ENCODE measurements at places on chromosomes 7 and 10.

GRCh38 chr7:94286111-94286510, 108.6 kb upstream of the COL1A2 start:
- peak; percentile 46 for DNase-seq

- peak; percentile 90 for DNase-seq
Observed at GRCh38 chr7:55086413-55087201, 67.8 kb downstream of the EGFR start.

DNA sequence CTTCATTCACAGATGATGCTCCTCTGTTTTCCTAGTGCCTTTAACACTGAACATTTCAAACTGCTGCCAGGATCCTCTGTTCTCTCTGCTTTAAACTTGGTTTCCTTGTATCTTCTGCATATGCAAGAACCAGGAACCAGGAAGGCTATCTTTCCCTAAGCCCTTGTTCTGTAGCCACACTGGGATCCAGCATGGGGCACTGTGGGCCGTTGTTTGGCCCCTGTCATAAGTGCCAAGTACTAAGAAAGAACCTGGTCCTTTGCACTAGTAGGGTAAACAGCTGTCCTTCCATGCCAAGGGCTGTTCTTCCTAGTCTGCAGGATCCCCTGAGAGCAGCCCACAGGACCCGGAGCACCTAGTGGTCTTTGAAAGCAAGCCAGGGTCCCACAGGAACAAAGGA, 49.0 kb upstream of the TRIM8 start:
- no peak for DNase-seq

- no peak for DNase-seq
Observed at GRCh38 chr7:105723572-105723971, 142.3 kb upstream of the EFCAB10 start.

DNA sequence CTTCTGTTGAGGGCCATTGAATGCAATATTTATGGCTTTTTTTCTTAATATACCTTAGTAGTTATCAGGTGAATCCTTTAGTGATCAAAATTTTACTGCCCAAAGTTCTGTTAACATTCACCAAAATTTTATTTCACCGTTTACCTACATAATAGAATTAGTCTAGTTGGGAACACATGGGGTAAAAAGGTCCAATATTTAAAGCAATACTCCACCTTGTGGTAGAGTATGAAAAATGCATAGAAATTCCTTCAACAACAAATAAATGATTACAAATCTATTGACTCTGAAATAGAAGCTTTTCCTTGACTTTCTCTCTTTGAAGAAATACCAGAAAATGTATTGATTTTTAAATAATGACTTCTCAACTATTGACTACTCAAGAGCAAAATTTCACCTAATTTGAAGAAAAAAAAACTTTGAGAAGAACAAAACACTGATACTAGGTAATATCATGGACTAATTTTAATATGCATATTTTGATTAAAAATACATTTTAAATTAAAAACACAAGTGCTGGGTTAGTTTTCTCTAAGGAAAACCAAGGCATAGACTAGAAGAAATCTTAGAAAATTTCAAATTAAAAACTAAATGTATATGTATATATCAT, 43.3 kb downstream of the POLR1F start:
- DNase-seq, result peak; percentile 69

- DNase-seq, result no peak
Observed at GRCh38 chr7:1427064-1427657, 32.1 kb downstream of the MICALL2 start.

DNA sequence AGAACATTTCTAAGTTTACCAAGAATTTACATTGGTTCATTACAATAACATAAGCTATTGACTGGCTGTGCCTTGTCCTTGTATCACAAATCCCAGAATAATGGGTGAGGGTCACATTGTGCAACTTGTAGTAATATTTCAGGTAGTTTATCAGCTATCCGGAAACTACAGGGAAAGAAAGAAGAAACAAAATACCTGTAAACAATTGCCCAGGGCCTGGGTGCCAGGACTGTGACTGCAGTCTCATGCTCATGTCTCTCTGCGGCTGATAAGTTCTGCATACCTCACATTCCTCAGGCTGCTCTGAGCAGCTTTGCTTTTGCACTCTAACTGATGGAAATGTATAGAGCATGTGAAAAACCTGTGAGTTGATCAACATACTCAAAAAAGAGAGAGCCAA, 131.8 kb upstream of the TRIM24 start:
- no peak for DNase-seq

DNA sequence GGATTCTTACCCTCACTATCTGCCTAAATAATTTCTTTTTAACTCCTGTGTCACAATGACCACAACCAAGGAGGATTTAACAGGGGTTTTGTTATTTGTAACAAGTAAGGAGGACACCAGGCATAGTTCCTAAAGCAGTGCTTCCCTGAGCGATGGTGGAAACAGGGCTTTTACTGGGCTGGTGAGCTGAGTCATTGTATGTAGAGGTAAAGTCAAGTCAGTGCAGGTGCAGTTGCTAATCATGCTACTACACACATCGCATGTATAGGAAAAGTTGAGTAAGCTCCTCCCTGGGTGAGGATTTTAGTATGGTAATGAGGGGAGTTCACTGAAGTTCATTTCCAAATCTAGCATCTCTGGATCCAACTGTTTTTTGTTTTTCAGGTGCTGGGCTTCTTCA, 22.9 kb upstream of the ABCA13 start:
- DNase-seq, result no peak

DNA sequence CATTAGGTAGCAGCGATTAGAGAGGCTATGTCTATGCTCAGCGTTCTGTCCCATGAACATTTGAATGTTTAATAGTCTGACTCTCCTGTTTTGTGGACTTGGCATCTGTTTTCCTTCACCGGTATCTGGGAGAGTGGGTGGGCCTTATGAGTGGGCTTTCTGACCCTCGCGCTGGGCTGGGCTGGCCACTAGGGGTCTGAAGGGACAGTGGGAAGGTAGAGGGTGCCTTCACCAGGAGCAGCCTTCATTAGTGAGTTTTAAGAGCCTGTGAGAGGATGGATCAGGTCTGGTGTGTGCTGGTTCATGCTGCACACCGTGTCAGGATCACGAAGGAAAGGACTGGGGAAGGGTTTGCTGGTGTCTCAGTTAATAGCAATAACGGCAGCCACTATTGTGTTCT, 33.4 kb downstream of the DCLRE1A start:
- no peak for DNase-seq

- no peak for DNase-seq
Observed at GRCh38 chr10:29839826-29840515, 205.2 kb upstream of the SVIL start.

DNA sequence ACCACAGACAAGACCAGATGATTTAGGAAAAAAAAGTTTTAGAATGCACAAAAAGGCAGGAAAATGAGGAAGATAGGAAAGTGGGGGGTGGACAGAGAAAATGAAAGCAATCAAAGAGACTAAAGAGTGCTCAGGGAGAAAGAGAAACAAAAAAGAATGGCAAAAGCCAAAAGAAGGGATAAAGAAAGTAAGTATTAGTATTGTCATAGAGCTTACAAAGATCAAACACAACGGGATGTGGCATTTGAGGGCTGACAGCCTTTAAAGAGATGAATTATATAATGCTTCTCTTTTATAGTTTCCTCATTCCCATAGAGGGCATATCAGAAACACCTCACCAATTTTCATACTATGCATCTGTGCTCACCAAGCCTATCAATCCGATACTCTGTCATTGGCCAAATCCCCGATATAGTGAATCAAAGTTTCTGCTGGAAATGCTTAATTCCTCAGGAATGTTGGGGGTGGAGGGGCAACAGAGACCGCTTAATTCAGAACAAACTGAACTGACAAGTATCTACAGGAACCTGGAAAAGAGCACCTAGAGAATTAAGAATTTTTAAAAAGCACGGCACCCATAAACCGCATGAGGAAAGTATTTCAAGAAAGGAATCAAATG, 2.7 kb downstream of the COG5 start:
- peak; percentile 27 for DNase-seq

- peak; percentile 56 for DNase-seq
Observed at GRCh38 chr7:18345641-18346234, 149.8 kb upstream of the HDAC9 start.

GRCh38 chr10:26805567-26806245, 55.1 kb downstream of the ABI1 start:
- DNase-seq, result peak; percentile 65

GRCh38 chr10:4006858-4007257, 221.8 kb upstream of the KLF6 start:
- peak; percentile 78 for DNase-seq

GRCh38 chr10:80199828-80200227, 5.5 kb downstream of the ANXA11 start:
- peak; percentile 88 for DNase-seq

- DNase-seq, result no peak
Observed at GRCh38 chr7:129896568-129897382, 56.0 kb downstream of the UBE2H start.

DNA sequence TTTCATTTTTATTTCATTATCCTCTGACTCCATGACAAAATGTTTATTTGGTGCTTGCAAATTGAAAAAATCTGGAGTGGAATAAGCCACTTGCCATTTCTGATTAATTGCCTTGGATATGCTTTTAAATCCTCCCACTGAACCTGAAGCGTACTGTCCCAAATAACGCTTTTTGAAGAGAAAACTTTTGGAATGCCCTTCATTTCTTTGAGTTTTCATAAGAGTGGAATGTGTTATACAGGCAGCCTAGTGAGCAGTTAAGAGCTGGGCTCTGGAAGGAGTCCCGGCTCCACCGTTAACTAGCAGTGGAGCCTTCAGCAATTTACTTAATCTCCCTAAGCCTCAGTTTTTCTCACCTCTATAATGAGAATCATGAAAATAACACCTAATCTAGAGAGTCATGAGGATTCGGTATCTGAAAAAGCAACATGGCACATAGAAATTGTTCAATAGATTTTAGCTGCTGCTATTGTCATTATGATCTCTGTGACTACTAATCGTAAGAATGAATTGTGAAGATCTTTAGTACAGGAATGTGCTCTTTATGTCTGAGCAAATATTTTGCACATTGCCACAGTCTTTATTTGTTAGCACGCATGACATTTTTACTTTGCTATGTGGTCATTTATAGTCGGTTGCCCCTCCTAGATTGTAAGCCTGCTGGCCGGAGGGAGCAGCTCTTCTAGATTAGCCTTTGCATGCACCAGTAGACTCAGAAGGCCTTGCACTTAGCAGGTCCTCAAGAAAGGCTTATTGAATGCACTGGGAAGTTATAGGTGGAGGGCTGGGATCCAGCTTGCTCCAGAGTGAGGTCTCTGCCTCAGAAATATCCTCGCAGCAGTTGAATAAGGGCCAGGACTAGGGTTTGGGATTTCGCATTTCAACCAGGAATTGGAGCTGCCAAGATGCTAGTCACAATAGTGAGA, 59.4 kb downstream of the PLCE1 start:
- no peak for DNase-seq

DNA sequence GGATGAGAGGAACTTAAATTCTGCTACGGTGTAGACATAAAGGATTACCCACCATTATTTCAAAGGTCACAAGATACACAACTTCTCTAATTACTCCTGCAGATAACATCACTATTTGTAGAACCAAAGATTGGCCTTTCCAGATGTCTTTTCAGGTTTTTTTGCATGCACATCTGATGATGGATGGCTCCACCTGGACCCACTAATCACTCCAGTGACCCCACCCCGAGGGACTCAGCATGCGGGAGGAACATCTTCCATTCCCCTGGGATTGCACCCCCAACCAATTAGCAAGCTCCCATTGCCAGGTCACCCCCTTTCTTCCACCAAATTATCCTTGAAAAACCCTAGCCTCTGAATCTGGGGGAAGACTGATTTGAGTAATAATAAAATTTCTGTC, 608.9 kb downstream of the CNTNAP2 start:
- DNase-seq, result no peak

- DNase-seq, result no peak
Observed at GRCh38 chr10:71334221-71334791, 15.2 kb downstream of the SLC29A3 start.

GRCh38 chr7:72313906-72314305, 98.2 kb downstream of the CALN1 start:
- DNase-seq, result no peak

GRCh38 chr10:69584624-69585023, 11.4 kb upstream of the NEUROG3 start:
- no peak for DNase-seq
